ENCODE measurements at places on chromosomes 16 and 17. TPM values are rescaled to one million over a fixed set of nuclear protein-coding genes. Genes with fewer than 3 reads are reported as not detected.

Gene G6PC1
- not detected for total RNA-seq

Gene KSR1
- 15.5 TPM for total RNA-seq

Gene EVPL
- under 0.01 TPM for total RNA-seq

Gene DNAH2
- total RNA-seq, result under 0.01 TPM
